Activated CD8-positive, alpha-beta memory T cell treated with anti-CD3 and anti-CD28 coated beads, Interleukin-2, amount 10 ng/mL, durations not matched to agents 7 days and 5 days (primary cell): ENCODE measurements at places on chromosomes 2 and 18.

DNA sequence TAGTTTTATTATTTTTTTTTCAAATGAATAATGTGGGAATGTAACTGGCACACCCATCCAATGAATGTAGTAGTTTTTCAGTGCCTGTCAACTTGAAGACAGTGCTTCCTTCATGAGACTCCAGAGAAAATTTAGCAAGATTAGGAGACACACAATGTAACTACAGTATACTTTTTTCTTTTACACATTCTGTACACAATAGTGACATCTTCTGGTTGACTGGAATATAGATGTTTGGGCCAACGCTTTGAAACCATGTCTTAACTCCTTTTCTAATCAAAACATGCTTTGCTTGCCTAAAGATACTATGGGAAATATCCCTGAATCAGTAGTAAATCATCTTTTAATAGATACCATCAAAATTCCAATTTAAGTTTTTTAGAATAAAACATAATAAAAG, 229.5 kb upstream of the ZC3H15 start:
- no peaks in the 10 kb centered on the region for H3K36me3 ChIP-seq
- DNase-seq = no peak
- no peaks in the 10 kb centered on the region for H3K27me3 ChIP-seq
- H3K4me3 ChIP-seq = no peak overlapping the region
- no peaks in the 10 kb centered on the region for H3K4me1 ChIP-seq

DNA sequence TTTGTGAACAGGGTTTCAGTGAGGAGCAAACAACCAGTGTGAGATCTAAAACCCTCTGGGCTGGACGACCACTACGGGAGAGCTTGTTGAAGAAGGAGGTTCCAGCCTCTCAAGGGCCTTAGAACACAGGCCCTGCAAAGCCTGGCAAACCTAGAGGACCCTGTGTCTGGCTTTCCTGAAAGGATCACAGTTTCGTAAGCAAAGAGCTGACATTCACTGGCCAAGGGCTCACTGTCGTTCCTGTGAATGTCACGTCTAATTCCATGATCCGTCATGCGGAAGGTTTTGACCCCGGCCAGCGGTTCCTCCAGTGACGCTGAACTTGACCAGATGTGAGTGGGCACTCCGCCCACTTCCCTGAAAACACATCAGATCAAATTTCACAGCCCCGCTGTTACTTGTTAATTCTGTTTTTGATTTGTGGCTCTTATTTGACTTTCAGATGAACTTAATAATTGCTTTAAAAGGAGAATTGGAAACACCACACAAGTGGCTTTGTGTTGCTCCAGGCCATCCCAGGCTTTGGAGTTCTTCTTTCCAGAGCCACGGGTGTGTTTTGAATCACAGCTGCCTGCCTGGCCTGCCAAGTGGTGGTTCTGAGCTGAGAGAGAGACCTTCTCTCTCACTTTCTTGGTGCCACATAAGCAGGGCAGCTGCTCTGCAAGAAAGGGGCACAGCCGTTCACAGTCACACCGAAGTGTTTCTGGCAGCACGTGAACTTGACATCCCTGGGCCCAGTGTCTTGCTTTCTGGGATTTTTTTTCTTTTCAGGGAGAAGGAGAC, 308.4 kb downstream of the NDUFA10 start:
- H3K4me3 ChIP-seq = no peak overlapping the region
- no peaks in the 10 kb centered on the region for H3K27me3 ChIP-seq
- no peaks in the 10 kb centered on the region for H3K36me3 ChIP-seq
- H3K4me1 ChIP-seq = no peaks in the 10 kb centered on the region

- no peak overlapping the region for H3K4me3 ChIP-seq
- peaks cover 2% of the 10 kb centered on the region for H3K27me3 ChIP-seq
- no peaks in the 10 kb centered on the region for H3K4me1 ChIP-seq
- H3K27ac ChIP-seq = no peak overlapping the region
- no peaks in the 10 kb centered on the region for H3K36me3 ChIP-seq
- DNase-seq = no peak
These were observed 26.6 kb downstream of the CROCC2 start for GRCh38 chr2:240932724-240933047.

GRCh38 chr18:63487676-63488075, 10.9 kb downstream of the SERPINB5 start:
- H3K27me3 ChIP-seq = peaks cover 37% of the 10 kb centered on the region
- no peaks in the 10 kb centered on the region for H3K4me1 ChIP-seq
- no peak overlapping the region for H3K27ac ChIP-seq
- no peak for DNase-seq

DNA sequence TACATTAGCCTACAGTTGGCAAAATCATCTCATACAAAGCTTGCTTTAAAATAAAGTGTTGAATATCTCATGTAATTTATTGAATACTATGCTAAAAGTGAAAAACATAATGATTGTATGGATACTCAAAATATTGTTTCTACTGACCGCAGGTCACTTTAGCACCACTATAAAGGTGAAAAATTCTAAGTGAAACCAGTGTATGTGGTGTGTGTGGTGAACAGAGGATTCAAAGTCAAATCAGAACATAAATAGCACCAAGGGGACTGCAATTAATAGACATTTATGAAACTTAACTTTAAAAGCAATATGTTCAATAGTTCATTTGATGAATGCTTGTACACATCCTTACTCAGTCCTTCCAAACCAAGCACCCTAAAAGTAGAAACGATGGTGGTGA, 145.8 kb downstream of the AKAIN1 start:
- no peak for DNase-seq
- no peaks in the 10 kb centered on the region for H3K36me3 ChIP-seq
- no peak overlapping the region for H3K27ac ChIP-seq
- H3K4me1 ChIP-seq = no peaks in the 10 kb centered on the region
- H3K27me3 ChIP-seq = no peaks in the 10 kb centered on the region
- no peak overlapping the region for H3K4me3 ChIP-seq
